Stimulated activated CD8-positive, alpha-beta memory T cell treated with anti-CD3 and anti-CD28 coated beads, Interleukin-4, amount 100 ng/mL, for 1 hour (primary cell): ENCODE measurements at places on chromosomes 3 and 15.

- DNase-seq = no peak
These were observed 58.3 kb upstream of the EPHA3 start for GRCh38 chr3:89049119-89049518.

DNA sequence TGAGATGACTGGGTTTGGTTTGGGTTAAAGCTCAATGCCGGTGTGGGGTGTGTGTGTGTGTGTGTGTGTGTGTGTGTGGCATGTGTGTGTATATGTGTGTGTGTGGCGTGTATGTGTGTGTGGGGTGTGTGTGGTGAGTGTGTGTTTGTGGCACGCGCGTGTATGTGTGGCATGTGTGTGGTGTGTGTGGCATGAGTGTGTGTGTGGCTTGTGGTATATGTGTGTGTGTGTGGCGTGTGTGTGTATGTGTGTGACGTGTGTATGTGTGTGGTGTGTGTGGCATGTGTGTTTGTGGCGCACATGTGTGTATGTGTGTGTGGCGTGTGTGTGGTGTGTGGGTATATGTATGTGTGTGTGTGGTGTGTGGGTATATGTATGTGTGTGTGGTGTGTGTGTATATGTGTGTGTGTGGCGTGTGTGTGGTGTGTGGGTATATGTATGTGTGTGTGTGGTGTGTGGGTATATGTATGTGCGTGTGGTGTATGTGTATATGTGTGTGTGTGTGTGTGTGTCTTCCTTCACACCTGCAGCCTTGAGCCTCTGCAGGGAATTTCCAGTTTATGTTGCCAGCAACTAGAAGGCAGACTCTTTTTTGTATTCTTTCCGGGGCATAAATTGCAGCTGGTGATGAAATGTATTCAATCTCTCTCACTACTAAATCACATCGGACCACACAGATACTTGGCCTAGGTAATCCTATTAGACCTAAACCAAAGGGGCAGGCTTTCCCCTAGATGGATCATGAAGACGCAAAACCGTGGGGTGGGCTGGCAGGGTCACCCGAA lies 34.8 kb downstream of the CHRD start:
- no peak for DNase-seq

DNA sequence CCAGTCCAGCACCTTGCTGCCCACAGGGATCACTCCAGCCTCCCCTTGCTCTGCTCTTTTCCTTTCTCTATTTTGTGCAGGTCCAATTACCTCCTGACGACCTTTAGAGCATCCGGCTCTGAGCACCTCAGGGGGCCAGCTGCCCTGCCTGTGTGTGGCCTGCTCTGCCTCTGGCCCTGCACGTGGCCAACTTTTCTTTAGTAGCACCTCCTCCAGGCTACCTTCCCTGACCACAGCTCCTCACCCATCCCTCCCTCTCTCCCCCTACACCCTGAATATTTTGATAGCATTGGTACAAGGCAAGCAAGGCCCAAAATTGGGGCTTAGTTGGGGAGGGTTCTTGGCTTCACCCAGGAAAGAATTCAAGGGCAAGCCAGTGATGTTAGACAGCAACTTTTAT lies 66.9 kb upstream of the PRR20G start:
- no peak for DNase-seq

- DNase-seq = no peak
These were observed 625 bp downstream of the COL6A6 start for GRCh38 chr3:130517602-130518001.

GRCh38 chr15:50247819-50248655 lies 17.5 kb downstream of the HDC start:
- DNase-seq = no peak

GRCh38 chr3:144011251-144011799 lies 39.7 kb downstream of the DIPK2A start:
- DNase-seq = no peak

GRCh38 chr3:122030381-122031122 lies 8.5 kb upstream of the ILDR1 start:
- DNase-seq = no peak

DNA sequence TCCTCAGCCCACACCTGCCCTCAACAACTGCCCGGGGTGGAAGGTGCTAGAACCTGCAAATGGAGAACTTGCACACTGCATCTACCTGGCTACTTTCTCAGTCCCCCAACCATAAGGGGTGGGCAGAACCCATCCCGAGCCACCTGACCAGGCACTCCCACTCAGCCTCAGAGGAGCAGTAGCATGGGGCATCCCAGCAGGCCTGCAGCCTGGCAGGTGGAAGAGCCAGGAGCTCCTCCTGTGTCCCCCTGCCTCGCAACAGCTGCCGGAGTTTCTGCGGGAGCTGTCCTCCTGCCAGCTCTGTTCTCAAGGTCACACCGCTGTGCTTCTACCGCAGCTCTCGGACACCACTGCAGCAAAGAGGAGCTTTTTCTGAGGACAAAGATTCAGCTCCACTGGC lies 27.5 kb downstream of the RAB6B start:
- DNase-seq = no peak

- no peak for DNase-seq
These were observed 676.2 kb downstream of the NAALADL2 start for GRCh38 chr3:175535351-175535750.

GRCh38 chr3:138394686-138395085 lies 39.7 kb upstream of the ESYT3 start:
- no peak for DNase-seq

DNA sequence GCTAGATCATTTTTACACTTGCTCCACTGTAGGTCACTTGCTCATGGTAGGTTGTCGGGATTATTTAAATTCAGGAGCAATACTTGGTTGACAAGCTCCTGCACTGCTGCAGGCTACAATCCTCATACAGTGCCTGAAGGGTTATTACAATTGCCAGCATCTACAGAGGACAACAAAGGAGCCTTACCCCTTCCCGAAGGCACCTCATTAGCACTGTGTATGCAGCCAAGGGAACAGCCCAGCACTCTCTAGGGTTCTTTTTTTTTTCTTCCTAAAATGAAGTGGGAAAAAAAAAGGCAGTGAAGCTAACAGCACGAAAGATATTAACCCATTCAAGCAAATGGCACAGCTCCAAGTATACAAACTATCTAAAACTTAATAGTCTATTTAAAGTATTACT lies 142.7 kb downstream of the ULK4 start:
- no peak for DNase-seq

DNA sequence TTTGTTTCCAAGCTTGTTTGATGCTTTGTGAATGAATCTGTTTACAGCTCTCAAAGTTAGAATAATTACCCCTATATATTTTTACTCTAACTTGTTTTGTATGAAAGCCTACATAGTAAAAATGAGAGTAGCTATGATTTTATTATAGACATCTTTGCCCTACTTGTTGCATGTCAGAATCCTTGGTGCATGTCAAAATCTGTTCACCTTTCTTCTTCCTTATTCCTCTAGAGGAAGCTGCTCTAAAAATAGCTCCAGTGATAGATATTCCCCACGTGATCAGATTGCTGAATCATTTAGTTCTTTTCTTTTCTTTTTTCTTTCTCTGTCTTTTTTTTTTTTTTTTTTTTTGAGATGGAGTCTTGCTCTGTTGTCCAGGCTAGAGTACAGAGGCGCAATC lies 39.8 kb downstream of the LRRC49 start:
- DNase-seq = no peak

DNA sequence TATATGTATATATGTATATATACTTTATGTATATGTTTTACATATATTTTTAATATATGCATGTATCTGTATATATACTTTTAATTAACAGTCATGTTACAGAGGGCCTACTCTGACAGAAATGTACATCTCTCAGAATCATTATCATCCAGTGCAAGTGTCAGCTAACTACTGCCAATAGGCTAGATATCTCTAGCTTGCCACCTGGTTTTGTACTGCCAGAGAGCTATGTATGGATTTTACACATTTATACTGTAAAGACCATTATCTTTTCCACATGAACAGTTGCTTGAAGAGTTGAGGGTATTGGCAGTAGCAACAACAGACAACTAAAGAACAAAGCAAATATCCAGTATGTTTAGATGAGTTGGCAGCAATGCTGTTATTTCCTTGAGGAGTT lies 99.7 kb upstream of the VGLL3 start:
- DNase-seq = no peak

DNA sequence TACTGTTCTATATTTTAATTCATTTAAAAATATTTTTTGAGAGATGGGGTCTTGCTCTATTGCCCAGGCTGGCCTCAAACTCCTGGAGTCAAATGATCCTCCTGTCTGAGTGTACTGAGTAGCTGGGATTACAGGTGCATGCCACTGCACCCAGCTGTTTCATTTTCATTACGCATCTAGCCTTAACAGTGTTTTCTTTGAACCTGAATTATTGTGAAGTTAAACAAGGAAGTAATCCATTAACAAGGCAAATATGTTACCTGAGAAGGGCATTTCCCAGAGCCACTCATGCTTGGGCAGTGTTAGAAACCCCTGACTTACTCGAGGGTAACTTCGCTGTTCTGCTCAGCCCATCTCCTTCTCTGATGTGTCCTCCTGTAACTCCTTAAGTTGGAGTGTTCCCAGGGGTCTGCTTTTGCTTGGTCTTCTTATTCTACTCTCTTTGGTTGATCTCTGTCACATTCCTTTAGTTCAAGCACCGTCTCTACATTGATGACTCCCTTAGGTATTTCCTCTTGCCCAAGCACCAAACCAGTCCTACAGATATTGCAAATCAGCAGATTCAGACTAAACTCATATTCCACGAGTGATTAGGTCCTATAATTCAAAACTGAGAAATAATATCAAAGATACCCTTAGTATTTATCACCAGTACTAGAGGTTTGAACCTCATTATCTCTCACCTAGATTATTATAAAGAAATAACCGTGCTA lies 107.9 kb downstream of the STAC start:
- no peak for DNase-seq

DNA sequence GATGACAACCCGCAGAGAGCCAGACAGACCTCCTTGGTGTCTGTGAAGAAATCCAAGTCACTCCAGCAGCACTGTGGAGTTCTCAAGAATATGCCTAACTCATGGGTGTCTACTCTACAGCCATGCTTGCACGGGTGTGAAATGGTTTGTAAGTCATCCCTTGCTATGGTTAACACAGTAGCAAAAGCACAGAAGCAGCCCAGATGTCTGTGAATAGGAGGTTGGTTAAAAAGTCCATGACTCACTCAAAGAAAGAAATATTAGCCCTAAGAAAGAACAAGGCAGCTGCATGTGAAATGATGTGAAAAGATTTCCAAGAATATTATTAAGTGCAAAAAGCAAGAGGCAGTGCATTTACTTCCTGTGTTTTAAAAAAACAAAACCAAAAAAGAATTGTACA lies 12.1 kb upstream of the LIMD1 start:
- DNase-seq = no peak

GRCh38 chr3:143551761-143552160 lies 296.5 kb downstream of the SLC9A9 start:
- no peak for DNase-seq

DNA sequence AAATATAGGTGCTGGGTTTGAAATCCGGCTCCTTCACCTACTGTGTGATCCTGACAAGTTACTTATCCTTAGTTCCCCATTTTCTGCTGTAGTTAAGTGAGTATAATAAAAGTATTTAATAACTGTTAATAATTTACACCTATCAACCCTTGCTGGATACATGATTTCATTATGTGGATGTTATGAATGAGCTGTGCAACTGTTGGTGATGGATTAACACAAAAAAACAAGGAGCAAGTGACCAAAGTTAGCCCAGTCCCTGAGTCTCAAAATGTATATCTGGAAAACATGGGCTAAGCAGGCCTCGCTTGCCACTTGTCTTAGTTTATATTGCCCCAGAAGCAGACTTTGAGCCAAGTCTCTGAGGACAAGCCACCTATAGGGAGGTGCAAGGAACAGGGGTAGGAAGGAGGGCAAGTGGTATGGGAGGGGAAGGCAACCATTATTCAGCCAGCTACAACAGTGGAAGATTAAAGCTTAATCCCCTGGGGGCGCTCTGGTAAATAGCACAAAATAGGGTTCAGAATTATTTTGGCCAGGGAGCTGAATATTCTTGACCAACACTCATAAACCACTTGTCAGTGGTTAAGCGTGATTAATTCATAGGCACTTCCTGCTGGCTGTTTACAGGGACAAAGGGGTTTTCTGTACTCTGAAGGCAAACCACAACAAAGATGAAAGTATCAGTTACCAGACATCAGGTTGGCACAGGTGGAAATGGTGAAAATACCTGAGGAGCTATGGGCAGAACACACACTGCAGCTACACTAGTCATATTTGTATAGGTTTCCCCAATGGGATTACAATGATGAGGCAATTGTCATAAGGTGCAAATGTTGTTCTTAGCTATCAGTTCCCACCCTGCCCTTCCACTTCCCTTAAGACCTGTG lies 76.2 kb downstream of the TRIM42 start:
- DNase-seq = no peak

DNA sequence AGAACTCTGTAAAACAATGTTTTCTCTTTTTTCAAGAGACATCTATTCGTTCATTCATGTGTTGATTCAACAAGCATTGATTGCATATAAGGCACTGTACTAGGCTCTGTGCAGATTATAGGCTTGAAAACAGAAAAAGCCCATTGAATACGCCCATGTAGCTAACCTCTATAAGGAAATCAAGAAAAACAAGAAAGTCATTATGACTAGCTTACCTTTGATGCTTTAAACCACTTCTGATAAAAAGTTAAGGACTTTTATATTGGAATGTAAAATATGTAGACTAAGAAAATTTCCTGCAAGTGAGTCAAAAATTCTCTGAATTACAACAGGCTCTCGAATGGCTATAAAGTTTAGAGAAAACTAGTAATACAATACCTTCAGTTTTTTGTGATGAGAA lies 92.5 kb downstream of the BDH1 start:
- DNase-seq = no peak

DNA sequence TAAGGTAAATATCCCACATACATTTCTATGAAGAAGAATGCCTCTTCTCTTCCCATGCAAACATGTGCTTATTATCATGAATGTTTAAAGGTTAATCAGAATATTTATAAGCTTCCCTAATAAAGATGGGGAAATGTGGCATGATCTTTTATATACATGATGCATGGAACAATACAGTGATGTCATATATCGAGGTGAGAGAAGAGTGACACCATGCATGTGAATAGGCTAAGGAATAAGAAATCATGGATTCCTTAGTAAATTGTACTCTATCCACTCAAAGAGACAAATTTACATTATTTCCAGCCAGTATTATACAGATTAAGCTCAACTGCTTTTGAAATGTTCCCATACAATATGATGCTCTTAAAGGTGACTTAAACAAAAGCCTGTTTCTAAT lies 1035.3 kb downstream of the ROBO1 start:
- DNase-seq = no peak

GRCh38 chr3:150345021-150345538 lies 63.0 kb upstream of the TSC22D2 start:
- DNase-seq = no peak

GRCh38 chr15:37045859-37046740 lies 54.2 kb downstream of the MEIS2 start:
- no peak for DNase-seq

DNA sequence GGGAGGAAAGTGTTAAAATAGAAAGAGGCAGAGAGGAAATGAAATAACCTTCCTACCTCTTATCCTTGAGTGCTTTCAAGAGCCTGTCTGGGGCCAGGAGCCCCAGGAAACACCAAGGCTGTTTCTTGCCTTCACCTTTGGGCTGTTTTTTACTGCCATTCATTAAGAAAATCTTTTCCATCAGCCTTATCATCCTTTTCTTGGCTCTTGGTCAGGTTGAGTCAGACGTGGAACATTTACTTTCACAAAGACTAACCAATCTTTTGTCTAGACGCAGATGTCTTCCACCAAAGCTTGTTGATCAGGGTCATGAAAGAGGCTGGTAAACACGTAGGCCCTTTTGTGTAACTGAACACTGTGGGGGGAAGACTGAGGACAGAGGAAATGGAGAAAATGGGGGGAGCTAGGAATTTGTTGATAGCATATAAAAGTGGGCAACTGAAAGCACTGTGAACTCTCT lies 151.0 kb upstream of the THBS1 start:
- no peak for DNase-seq
